ENCODE measurements at places on chromosomes 3 and 15.

DNA sequence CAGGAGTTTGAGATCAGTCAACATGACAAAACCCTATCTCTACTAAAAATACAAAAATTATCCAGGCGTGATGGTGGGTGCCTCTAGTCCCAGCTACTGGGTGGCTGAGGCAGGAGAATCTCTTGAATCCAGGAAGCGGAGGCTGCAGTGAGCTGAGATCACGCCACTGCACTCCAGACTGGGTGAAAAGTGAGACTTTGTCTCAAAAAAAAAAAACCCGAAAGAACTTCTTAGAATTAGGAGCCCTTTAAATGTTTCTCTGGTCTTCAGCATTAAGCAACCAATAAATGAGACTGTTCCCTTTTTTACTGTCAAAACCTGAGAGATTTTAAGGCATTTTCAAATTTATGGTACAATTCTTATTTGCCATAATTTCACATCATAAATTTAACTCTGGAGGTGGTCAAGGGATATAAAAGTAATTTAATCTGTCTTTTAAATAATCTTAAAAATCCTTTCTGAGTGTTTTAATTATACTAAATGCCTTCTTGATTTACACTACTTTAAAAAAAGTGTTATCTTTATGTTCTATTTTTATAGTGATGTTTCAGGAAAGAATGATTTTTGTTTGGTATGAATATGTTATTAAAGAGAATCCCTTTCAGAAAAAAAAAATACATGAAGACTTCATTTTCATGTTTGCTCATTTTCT, 10.1 kb downstream of the PCOLCE2 start:
- no peak for DNase-seq

DNA sequence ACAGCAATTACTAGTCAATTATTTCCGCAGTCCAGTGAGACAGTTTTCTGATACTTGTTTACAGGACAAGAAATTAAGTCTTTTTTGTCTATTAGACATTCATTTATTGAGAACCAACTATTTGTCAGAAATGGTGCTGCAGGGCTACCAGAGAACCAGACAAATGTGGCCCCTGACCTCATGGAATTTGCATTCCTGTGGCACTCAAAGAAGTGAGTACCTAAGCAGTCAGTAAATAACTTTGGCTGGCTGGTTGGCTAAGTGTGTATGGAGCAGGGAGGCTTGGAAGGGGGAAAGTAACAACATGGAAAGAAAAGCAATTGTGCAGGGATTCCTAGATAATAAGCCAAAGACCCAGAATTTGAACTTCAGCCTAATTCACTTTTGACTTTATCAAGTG, 837.0 kb upstream of the CFAP20DC start:
- no peak for DNase-seq

DNA sequence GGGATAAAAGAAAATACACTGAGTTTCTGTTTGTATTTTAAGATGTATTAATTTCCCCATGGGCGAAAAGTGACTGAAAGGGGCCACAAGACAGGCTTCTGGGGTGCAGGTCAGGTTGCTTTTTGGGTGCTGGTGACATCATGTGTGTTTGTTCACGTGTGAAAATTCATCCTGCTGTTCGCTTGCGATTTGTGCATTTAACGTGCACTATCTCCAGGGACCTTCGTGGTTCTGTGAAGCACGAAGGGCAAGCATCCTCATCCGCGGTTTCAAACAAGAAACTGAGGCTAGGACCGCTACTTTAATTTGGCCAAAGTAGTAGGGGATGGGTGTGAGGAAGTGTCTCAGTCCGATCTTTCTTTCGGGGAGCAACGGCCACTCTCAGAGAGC, 1.6 kb upstream of the SMAD6 start:
- DNase-seq, result no peak

- no peak for DNase-seq
Observed at GRCh38 chr3:173008978-173009377, 132.1 kb downstream of the SPATA16 start.

Measured in stimulated activated CD4-positive, alpha-beta T cell treated with anti-CD3 and anti-CD28 coated beads, Interleukin-4, amount 100 ng/mL, for 24 hours (primary cell).